ENCODE measurements at places on chromosomes 16 and 17.

DNA sequence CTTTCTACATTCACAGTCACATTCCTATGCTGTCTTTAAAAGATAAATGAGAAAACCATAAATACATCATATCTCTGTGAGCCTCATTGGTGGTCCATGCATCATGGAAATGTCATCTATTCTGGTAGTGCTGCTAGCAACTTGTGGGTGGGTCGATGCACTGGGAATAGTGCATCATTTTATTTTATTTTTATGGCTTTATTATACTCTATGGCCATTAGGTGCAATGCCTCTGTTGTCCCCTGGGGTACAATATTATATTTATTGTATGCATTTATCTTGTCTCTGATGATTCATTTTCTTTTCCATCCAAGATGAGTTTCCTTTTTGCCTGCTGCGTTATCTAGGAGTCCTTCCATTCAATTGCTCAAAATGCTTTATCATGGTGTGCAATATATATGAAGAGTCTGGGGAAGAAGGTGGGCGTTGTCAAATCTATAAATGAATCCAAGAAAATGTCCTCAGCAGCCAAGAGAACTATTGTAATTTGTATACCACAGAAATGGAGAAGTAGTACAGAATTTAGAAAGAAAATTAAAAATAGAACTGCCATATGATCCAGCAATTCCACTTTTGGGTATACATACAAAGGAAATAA is 324.0 kb downstream of the KCNJ2 start:
- no peak for DNase-seq

- no peak for DNase-seq
Measured at GRCh38 chr17:83092931-83093330, 13.5 kb downstream of the METRNL start.

DNA sequence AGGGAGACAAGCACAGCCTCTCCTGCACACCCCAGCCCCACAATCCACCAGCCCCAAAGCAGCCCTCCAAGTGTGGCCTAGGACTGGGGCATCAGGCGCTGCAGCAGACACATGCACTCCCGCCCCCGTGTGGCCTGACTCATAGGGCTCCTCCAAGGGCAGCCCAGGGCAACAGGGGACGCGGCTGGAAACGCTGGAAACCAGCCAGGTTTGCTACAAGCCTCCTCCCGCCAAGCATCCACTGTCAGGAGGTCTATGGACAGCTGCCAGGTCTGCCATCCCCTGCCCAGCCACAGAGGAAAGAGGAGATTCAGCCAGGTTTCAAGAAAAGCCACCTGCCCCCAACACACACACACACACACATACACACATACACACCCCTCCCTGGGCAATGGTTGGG is 25.8 kb downstream of the SRCIN1 start:
- no peak for DNase-seq

DNA sequence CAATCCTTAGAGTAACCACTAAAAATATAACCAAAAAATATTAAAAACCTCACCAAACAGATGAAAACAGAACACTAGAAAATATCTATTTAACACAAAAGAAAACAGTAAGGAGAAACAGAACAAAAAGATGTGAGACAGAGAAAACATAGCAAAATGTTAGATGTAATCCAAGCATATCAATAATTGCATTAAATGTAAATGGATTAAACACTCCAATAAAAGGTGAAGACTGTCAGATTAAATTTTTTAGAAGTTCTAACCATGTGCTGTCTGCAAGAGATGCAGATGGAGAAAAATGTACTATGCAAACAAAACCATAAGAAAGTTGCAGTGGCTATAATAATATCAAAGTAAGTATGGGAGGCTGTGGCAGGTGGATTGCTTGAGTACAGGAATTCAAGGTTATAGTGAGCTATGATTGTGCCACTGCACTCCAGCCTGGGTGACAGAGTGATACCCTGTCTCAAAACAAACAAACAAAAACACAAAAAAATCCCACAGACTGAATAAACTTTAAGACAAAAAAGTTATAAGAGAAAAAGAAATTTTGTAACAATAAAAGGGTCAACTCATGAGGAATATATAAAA is 53.9 kb downstream of the ADCY9 start:
- DNase-seq = no peak

GRCh38 chr17:46106966-46107644 is 86.1 kb downstream of the KANSL1 start:
- DNase-seq = no peak

DNA sequence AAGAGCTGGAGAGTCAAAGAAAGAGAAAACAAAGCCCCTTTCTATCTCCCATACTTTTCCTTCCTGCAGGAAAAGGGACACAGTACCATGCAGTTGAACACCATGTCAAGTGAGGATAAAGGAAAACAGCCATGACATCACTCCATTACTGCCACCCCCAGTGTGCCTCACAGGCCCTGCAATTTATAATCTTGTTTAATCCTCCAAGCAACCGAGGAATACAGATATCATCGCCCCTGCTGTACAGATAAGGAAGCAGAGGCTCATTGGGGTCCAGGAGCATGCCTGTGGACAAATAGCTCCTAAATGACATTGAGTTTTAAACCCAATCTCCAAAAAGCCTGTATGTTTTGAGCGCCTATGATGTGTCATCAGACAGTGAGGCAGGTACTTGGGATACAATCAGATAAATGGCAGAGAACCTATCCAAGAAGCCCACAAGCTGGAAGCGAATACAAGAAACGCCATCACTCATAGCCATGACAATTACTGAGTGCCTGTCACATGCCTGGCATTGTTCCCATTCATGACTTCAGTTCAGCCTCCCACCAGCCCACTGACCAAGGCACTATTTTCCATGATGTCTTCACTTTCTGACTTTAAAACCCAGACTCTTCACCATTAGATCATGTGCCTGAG is 45.5 kb downstream of the CPPED1 start:
- no peak for DNase-seq

DNA sequence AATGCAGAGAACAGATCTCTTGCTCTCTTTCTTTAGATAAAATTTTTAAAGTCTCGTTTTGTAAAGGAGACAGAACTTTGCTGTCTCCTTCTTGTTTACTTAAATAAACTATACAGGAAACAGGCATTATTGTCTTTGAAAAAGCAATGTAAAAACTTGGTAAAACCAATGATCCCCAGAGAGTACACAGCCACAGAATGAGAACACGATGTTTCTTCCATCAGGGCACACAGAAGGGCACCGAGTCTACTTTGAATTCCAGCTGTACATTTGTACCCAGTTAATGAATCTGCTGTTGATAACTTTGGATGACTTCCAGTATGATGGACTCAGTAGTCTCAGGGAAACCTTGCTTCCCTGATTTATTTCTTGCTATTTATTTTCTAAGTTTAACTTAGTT is 8.1 kb upstream of the TMEM100 start:
- no peak for DNase-seq

DNA sequence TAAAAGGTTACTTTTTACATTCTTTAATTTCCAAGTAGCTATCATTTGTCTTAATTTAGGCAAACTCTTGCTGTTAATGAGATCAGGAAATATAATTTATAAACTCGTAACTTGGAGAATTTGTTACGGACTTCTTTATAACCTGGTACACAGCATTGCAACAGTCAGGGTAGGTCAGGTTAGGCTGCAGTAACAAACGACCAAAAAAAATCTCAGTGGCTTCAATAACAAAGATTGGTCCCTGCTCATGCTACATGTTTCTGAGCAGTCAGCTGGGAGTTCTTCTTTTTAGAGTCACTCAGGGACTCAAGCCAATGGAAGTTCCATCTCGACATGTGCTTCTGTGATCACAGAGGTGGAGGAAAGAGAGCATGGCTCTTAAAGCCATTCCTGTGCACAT is 110.1 kb downstream of the USP31 start:
- DNase-seq = no peak

GRCh38 chr16:47986031-47986430 is 169.8 kb downstream of the ABCC12 start:
- no peak for DNase-seq

- DNase-seq = no peak
Measured at GRCh38 chr16:84828322-84828721, 8.5 kb downstream of the CRISPLD2 start.

Measured in HFF-Myc (cell line).